ENCODE measurements at places on chromosomes 16 and 17. TPM values are rescaled to one million over a fixed set of nuclear protein-coding genes. Genes with fewer than 3 reads are reported as not detected.

GFER gene
- 40.1 TPM for total RNA-seq

KRT20 gene
- total RNA-seq: 0.17 TPM

CSF3 gene
- total RNA-seq: 0.26 TPM

GCGR gene
- total RNA-seq: 0.43 TPM

PITPNM3 gene
- 1.9 TPM for total RNA-seq

MT1F gene
- 7.8 TPM for total RNA-seq
